Stimulated activated CD8-positive, alpha-beta memory T cell treated with anti-CD3 and anti-CD28 coated beads, Interleukin-15, amount 100 ng/mL, for 24 hours (primary cell): ENCODE measurements at places on chromosomes 2 and 18.

- no peak for DNase-seq
These were observed 30.2 kb downstream of the PRKCE start for GRCh38 chr2:45681675-45682074.

DNA sequence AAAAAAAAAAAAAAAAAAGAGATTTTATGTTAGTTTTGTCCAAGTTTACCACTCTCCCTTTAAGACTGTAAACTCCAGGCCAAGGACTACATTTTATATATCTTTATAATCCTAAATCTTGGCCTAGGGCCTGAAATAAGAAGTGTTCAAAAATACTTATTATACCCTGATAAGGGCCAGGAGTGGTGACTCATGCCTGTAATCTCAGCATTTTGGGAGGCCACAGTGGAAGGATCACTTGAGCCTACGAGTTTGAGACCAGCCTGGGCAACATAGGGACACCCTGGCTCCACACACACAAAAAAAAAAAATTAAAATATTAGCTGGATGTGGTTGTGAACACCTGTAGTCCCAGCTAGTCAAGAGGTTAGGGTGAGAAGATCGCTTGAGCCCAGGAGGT is 12.7 kb downstream of the TRIP12 start:
- DNase-seq, result no peak

DNA sequence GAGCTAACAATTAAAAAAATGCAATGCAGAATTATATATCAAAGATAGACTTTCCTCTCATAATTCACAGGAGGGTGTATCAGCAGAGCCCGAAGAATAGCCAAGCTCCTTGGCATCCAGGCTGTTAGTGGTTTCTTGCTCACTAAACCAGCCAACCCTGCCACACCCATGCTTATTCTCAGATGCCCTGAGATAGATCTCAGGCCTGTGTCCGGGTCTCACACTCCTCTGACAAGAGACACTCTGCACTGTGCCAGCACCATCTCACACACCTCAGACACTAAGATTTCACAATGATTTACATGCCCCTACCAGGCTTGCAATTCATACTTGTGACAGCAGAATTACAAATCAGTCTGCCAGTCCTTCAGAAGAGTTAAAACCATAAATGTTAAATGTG is 64.5 kb downstream of the OSBPL1A start:
- DNase-seq, result no peak

DNA sequence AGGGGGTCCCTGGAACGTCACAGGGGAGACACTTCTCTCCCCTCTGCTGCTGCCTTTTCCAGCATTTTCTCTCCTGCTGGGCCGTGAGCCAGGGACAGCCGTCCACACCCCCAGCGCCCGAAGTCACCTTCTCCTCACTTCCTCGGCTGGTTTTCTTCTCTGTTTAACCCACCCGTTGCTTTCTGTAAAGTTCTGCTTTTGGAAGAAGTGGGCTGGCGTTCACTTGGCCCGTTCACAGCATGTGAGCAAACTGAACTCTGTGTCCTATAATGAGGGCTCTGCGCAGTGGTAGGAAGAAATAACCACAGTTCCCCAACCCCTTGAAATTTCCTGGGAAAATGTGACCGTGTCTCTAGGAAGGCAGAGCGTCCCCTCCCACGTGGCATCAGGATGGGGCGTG is 187.0 kb upstream of the HDAC4 start:
- no peak for DNase-seq

DNA sequence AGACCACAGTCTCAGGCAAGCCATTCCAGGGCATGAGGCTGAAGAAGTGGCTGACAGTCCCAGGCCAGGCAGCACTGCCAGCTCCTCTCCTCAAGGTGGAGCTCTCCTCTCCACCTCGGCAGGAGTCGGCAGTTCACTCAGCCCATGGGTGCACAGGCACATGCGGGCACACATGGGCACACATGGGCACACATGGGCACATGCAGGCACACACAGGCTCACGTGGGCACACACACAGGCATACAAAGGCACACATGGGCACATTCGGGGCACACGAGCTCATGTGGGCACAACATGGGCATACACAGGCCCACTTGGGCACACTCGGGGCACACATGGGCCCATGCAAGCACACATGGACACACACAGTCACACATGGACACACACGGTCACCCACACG is 65.3 kb upstream of the TAF1B start:
- no peak for DNase-seq

GRCh38 chr2:230671117-230671516 is 41.5 kb upstream of the CAB39 start:
- no peak for DNase-seq

DNA sequence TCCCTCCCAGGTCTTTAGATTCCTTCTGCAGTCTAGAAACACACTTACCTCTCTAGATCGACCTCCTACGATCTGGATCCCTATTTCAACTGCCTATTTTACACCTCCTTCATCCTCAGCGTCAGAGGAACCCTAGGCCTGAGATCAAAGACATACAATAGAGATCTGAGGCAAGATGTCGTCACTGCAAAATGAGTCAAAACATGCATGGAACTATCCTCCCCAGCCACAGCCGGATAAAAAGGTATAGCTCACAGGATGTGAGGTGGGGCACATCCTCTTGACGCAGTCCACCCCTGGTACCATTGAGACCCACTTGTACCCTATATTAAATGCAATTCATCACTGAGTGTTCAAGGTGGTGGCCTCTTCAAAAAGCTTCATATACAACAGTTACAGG is 63.7 kb upstream of the DNAJC10 start:
- no peak for DNase-seq

DNA sequence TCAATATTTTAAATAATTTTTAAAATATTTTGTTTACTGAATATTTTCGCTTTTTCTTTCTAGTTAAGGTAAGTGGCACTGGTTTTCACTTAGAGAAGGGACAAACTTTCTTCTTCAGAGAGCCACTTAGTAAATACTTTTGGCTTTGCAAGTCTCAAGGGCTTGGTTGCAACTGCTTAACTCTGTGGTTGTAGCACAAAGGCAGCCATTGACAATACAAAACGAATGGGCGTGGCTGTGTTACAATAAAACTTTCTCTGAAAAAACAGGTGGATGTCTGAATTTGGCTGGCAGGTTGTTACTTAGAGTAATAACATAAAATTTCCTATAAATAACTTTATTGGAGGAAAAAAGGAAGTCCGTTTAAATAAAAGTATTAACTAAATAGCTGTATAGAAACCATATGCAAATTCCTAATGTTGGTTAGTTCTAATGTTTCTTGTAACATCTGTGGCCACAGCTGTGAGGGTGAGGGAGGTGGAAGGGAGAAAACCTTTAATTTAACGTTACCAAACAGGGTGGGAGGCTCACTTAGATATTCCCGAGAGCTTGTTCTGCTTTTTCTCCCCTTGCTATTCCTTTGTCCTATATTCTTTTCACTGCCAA is 62.4 kb upstream of the TNP1 start:
- no peak for DNase-seq

- DNase-seq, result no peak
These were observed 3.8 kb upstream of the ATP6V1C2 start for GRCh38 chr2:10717628-10718027.

- DNase-seq, result no peak
These were observed 18.8 kb downstream of the TRIP12 start for GRCh38 chr2:229903037-229903436.

DNA sequence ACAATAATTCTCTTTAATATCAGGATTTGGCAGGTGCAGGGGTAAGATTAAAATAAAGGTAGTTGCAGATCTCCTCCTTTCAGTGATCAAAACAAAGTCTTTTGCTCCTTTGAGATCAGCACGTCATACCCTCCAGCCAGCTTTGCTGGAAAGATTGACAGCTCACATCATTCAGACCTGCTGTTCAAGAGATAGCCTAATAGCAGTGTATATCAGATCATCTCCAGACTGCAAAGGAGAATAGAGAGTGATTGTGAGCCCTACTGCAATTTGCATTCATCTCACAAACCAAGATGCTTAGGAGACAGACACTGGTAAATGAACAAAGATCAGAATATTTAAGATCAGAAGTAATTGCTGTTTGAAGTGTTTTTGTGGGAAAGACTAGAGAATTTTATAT is 135.8 kb upstream of the DSEL start:
- DNase-seq, result no peak

DNA sequence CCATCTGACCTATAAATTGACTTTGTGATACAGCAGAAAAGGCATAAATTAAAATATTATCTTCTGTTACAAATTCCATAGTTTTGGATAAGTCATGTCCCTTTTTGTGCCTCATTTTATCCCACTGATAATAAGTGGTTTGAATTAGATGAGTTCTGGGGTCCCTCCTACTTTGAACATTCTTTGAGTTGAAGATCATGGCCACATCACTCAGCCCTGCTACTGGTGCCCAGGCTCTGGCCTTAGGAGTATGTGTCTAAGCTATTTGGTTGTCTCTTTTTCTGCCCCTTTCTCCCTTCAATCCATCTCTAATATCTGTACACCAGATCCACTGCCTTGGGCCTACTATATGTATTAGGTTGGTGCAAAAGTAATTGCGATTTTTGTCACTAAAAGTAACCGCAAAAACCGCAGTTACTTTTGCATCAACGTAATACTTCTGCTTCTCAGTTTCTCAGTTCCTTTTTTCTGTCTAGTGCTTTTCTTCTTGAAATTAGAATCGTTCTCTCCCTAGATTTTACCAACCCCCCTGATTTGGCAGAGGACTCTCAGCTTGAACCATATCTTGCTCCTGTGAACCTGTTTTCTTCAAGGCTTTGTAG is 362.5 kb upstream of the TNP1 start:
- DNase-seq, result no peak

- no peak for DNase-seq
These were observed 24.3 kb upstream of the BCL11A start for GRCh38 chr2:60577682-60578283.

GRCh38 chr2:184734338-184734737 is 136.0 kb downstream of the ZNF804A start:
- DNase-seq, result no peak

DNA sequence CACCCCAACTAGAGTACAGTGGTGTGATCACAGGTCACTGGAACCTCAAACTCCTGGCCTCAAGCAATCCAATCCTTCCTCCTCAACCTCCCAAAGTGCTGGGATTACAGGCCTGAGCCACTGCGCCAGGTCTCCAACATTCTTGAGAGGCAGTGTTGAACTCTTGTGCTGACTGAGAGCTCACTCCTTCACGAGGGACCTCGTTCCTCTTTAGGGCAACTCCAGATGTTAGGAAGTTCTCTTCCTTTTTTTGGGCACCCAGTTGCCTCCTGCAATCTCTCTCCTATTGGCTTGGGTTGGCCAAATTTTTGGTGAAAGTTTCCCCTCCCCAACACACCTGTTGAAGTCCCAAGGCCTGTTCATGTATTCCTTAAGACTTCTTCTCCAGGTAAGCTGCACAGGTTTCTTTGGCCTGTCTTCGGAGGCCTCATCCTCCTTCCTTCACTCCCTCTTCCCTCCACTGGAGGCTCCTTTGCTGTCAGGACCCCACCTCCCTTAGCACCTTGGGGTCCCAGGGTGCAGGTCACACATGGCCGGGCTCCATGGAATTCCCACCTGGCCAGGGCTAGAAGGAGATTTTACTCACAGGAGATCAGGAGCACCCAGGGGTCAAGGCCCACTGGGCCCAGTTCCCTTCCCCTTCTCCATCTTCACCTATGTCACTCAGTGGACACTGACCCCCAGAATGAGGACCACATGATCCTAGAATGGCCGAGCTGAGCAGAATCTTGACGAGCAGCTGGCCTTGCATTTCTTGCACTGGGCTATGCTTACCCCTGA is 94.6 kb upstream of the SMAD2 start:
- DNase-seq, result no peak

GRCh38 chr2:39516347-39517101 is 79.4 kb upstream of the MAP4K3 start:
- DNase-seq, result no peak

- no peak for DNase-seq
These were observed 185.4 kb upstream of the GLI2 start for GRCh38 chr2:120550282-120550681.

DNA sequence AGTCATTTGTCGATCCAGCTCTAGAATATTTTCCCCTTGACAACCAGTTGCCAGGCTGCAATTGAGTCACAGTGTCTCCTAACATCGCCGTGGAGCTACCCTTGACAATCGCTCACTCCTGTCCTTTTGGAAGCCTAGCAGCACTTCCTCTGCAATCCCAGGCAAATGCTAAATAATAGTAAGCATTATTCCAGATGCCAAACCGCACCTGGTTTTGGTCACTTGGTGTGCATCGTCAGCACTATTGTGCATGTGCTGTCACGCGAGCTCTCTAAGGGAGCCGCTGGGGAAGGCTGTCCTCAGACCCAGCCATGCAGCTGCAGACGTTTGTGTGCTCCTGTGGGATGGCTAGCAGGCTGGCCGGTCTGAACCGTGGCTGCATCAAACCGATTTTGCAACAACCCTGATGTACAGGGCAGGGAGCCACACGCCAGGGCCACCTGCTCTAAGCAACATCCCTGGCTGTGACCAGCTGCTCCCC is 549.5 kb upstream of the ID2 start:
- no peak for DNase-seq

DNA sequence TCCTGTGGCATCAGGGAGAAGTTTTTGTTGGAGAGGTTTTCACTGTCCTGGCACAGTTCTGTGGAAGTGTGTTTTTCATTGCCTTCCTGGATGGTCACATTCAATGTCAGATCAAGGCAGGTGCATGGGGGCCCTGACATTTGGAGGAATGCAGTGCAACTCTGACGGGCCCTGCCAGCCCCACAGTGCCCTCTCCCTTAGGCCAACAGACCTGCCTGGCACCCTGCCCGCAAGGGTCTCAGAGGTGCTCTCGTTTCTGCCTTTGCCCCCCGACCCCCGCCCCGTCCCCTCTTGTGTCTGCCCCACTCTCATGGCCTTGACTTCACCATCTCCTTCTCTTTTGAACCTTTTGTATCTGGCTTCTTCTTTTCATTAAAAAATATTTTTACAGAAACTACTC is 257.2 kb upstream of the HDAC4 start:
- DNase-seq, result no peak

DNA sequence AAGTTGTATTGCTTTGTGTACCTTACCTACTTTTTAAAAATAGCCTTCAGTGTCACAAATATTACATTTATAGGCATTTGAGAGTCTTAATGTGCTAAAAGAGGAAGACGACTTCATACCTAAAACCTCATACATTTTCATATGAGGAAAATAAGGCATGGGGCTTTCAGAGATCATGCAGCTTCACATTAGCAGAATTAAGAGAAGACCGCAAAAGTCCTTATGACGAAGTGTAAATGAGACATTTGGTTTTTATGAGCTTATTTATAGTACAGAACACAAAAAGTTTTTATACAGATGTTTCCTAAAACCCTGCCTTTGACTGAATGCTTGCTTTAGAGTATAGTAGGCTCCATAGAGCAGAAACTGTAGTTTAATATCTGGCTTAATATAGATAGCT is 10.1 kb upstream of the CCDC138 start:
- DNase-seq, result no peak

GRCh38 chr2:209441541-209441940 is 17.7 kb downstream of the MAP2 start:
- no peak for DNase-seq
